ENCODE measurements at places on chromosomes 13 and 19.

DNA sequence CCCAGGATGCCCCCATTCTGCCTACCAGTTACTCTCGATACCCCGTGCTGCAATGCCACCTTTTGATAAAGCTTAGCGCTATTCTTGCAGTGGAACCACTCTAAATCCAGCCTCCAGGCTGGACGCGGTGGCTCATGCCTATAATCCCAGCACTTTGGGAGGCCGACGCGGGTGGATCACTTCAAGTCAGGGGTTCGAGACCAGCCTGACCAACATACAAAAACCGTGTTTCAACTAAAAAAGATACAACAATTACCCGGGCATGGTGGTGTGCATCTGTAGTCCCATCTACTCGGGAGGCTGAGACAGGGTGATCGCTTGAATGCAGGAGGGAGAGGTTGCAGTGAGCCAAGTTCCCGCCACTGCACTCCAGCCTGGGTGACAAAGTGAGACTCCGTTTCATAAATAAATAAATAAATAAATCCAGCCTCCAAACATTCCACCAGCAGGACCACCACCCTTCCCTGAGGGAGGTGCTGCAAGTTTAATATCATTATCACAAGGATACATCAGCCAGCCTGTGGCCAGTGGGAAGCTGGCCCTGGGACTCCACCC lies 27.7 kb downstream of the CYP2B6 start:
- DNase-seq: no peak

DNA sequence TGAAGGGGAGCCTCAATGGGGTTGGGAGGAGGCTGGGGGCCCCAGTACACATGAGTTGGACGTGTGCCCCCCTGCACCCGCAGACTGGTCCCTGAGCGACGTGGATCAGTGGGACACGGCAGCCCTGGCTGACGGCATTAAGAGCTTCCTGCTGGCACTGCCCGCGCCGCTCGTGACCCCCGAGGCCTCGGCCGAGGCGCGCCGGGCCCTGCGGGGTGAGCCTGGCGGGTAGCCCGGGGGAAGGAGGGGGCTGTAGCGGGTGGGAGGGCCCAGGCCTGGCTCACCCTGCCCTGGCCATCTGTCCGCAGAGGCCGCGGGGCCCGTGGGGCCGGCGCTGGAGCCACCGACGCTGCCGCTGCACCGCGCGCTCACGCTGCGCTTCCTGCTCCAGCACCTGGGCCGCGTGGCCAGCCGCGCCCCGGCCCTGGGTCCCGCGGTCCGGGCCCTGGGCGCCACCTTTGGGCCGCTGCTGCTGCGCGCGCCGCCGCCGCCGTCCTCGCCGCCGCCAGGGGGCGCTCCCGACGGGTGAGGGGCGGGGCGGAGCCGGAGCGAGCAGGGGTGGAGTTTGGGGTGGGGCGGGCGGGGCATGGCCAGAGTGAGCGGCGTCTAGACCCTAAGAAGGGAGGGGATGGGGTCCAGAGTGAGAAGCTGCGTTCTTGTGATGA lies 8.1 kb downstream of the PIK3R2 start:
- peak; percentile 67 for DNase-seq

- DNase-seq: no peak
Measured at GRCh38 chr13:97896446-97896845, 57.0 kb upstream of the IPO5 start.

- DNase-seq: no peak
Measured at GRCh38 chr13:50011461-50011860, 3.8 kb upstream of the KCNRG start.

DNA sequence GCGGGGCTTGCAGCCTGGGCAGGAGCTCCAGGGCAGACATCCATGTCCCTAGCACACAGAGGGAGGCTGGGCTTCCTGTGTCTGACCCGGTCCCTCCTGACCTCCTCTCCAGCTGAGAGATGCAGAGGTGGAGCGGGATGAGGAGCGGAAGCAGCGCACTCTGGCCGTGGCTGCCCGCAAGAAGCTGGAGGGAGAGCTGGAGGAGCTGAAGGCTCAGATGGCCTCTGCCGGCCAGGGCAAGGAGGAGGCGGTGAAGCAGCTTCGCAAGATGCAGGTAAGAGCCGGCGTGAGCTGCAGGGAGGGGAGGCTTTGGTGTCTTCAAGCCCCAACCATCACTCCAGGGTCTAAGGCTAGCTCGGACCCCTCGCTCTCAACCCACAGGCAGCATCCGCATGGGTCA lies 38.4 kb downstream of the KCNC3 start:
- DNase-seq: no peak

DNA sequence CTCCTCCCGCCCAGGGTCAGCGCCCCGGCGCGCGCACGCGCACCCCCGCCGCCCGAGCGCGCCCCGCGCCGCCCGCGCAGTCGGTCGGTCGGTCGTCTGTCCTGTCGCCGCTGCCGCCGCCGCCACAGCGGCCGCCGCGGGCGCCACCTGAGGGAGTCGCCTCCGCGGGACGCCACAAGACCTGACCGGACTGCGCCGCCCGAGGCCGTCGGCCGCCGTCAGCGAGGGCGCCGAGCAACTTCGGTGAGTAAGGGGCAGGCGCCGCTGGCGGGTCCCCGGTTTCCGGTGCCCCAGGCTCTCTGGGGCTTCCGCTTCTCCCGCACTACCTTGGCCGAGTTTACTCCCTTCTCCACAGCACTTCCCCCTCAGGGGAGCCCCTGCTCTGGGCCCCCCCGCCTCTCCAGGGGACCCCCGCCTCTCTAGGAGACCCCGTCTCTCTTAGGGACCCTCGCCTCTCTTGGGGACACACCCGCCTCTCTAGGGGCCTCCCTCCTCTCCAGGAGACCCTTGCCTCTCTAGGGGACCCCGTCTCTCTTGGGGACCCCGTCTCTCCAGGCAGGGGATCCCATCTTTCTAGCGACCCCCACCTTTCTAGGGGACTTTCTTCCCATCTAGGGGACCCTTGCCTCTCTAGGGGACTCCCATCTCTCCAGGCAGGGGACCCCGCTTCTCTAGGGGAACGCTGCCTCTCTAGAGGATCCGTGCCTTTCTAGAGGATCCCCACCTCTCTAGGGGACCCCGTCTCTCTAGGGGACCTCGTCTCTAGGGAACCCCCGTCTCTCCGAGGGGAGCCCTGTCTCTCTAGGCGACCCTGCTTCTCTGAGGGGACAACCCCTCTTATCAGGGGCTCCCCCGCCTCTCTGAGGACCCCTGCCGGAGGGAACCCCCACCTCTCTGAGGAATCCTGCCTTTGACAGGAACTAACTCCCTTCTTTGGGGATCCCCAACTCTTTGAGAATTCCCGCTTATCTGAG lies 19.3 kb upstream of the GATAD2A start:
- DNase-seq: peak; percentile 64

- no peak for DNase-seq
Measured at GRCh38 chr19:11984986-11985385, 20.1 kb downstream of the ZNF763 start.

DNA sequence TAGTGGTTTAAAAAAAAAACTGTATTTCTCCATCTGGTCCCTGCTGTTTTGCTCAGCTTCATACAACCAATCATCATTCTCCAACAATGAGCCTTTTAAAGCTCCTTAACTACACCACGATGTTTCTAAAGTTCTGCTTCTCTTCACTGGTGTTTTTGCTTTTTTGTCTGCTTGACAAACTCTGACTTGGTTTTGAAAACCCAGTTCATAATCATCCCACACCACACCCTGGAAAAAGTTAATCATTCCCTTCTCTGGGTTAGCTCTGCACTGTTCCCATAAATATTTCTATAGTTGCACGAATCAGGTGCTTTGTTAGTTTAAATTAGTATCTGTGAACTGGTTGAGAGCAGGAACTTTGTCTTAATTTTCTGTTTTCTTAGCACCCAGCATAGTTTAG lies 217.1 kb downstream of the ENOX1 start:
- DNase-seq: no peak

DNA sequence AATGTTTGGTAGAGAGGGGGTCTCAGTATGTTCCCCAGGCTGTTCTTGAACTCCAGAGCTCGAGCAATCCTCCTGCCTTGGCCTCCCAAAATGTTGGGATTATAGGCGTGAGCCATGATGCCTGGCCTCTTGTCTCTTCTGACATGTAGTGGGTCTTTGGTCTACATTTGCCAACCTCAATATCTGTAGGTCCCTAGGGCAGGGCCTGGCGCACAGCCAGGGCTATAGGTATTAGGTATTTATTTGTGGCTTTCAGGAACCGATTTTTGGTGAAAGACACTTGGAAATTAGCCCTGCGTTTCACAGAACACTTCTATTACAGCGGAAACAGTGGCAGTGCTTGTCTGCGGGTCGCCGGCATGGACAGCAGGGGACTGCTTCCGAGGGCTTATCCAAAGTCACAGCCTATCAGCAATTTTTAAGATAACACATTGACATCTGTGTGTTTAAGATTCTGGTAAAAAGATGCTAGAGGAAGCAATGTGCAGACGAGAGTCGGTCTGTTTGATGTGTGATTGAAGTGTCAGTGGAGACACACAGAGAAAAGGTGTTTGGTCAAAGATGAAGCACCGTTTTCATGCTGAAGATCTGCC lies 14.5 kb downstream of the ZNF536 start:
- DNase-seq: no peak

- DNase-seq: no peak
Measured at GRCh38 chr13:32316028-32316339, 676 bp downstream of the BRCA2 start.

- DNase-seq: peak; percentile 86
Measured at GRCh38 chr13:40666045-40666932, at the start of gene FOXO1. Gene FOXO1, minus strand, starts transcription at chr13:40666641. Its CDS starts 429 bp downstream, at chr13:40666212.

DNA sequence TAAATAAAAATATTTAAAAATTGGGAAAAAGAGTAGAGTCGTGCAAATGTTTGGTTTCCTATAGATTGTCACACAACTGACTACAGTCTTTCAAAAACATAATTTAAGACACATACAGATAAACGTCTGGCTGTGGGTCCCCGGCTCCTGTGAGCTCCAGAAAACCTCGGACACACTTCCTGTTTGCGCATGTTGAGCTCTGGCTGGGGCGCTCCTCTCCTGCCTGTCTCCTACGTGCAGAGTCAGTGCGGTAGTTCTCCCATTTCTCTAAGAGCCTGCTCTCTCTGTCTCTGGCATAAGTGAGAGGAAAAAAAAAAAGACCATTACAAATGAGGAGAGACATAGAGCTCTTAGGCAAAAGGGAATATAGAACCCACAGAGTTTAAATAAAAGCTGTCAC lies 128.2 kb upstream of the OBI1 start:
- no peak for DNase-seq

- DNase-seq: peak; percentile 42
Measured at GRCh38 chr13:26785838-26786630, 25.4 kb upstream of the GPR12 start.

GRCh38 chr13:91709180-91709579 lies 310.8 kb downstream of the GPC5 start:
- no peak for DNase-seq

All from EL (cell line).